ENCODE measurements at places on chromosomes 13 and 19.
A peak's percentile ranks its signal among the peaks of the same experiment; 100 is the strongest.

GRCh38 chr19:7597689-7598088 is 2.0 kb downstream of the CAMSAP3 start:
- DNase-seq = no peak

- no peak for DNase-seq
Observed at GRCh38 chr19:30434797-30435594, 62.8 kb downstream of the ZNF536 start.

DNA sequence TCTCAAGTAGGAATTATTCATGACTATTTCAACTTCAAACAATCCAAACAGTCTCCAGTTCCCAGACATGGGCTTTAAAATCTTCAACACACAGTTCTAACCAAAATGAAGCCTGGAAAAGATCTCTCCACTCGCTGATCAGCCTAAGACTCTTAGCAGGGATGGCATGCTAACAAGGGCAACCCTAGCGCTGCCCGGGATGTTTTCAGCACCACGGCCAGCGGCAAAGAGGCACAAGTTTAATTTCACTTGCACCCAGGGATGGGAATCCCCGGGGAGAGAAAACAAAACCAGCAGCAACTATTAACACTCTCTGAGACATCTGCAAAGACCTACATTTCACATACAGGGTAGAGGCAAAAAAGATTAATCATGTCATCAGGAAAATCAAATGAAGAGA is 43.0 kb downstream of the CACNA1A start:
- peak; percentile 2 for DNase-seq

GRCh38 chr13:66359910-66360552 is 870.1 kb downstream of the PCDH9 start:
- DNase-seq = no peak

DNA sequence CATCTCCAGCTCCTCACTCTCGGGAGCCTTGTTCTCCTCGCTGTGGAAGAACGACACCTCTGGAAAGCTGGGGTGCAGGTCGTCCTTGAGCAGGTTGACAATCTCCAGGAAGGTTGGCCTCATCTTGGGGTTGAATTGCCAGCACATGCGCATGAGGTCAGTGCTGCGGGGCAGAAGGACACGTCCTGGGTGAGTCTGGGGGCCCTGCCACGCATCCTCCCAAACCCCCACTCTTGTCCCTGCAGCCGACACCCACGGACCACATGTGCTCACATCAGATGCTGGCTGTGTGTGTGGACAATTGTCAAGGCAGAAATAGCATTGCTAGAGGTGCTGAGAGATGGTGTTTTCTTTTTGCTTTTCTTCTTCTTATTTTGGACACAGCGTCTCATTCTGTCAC is 47.7 kb downstream of the ZNF557 start:
- no peak for DNase-seq

DNA sequence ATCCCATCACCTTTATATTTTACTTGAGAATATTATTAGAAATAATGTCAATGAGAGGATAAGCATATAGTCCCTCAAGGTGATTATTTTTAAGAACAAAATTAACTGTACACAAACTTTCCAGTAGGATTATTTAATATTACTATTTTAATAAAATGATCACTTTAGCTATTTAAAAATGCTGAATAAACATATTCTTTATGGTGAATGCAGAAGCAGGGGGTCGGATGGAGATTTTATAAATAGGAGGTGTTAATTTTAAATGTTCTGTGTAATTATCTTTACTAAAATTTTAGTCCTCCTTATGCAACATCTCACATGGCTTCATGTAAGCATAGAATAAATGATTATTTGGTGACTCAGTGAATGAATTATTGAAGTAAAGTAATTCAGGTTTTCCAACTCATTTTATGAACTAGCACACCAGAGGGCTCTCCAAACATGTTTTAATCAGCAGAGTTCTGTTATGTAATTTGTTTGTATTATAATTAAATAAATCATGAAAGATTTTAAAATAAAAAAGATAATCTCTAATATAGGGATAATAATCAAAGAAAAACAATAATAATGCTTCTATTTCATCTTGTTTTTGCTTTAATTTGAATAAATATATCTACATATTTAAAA is 1635.2 kb downstream of the EFNB2 start:
- DNase-seq = no peak

GRCh38 chr19:8209462-8210378 is 550 bp downstream of the CERS4 start:
- DNase-seq = no peak

DNA sequence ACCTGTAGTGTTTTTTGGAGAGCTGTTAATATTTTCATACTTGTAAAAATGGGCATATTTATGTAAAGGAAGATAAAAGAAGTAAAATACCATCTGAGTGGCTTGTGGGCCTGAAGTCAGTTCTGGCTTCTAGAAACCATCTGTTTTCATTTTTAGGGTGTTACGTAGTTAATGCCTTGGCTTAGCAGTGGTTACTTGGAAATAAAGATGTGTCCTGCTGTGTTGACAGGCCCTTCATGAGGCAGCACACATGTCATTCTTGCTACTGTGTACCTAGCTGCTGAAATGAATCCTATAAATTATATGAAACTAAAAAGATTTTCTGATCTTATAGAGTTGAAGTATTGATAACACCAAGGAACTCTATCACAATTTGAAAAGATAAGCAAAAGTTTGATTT is 16.0 kb downstream of the ILF3 start:
- DNase-seq = no peak

- no peak for DNase-seq
Observed at GRCh38 chr13:26864576-26864975, 104.0 kb upstream of the GPR12 start.

DNA sequence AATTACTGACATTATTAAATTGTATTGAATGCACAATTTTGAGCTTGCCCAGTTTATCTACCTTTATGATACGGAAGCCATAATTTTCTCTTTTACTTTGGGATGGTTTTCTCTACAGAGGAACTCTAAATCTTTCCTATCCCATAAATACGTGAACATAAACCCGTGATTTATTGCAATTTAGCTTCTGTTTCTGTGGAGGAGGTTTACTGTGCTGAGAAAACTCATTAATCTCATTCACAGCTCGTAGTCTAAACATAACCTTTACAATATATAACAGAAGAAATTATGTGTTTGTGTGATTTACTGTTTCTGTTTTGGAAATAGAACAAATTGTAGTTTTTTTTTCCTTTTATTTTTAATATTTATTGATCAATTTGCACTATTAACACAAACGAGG is 207.1 kb upstream of the PCDH9 start:
- DNase-seq = no peak

DNA sequence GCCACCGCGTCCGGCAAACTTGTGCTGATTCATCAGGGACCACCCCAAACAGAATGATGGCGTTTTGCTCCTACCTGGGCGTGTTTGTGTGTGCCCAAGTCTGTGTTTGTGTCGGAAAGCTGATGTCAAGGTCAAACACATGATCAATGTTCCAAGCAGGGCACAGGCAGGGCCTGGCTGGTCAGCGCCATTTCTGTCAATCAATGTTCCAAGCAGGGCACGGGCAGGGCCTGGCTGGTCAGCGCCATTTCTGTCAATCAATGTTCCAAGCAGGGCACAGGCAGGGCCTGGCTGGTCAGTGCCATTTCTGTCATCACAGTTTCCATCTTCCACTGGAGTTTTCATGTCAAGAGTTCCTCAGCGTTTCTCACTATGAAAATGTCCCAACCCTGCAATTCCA is 14.9 kb upstream of the GRTP1 start:
- DNase-seq = no peak

GRCh38 chr13:109900320-109900719 is 113.9 kb upstream of the IRS2 start:
- no peak for DNase-seq

DNA sequence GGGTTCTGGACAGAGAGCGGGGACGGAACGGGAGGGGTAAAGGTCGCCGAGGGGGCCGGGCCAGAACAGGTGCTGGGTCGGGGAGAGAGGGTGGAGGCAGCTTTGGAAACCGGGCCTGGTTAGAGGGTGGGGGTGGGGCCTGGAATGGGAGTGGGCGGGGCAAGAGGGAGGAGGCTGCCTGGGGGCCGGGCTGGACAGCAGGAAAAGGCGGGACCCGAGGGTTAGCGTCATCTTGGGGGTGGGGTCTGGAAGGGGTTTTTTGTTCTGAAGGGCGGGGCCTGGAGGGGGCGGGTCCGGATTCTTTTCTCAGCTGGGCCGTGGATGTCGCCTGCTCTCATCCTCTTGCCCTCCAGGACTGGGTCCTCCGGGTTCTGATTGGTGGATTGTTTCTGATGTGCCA is 4.3 kb upstream of the ZNF813 start:
- no peak for DNase-seq

GRCh38 chr19:45664575-45664974 is 3.4 kb upstream of the GIPR start:
- DNase-seq = no peak

GRCh38 chr13:73532987-73533510 is 474.2 kb downstream of the KLF5 start:
- no peak for DNase-seq
